ENCODE measurements at places on chromosomes 1 and 21.
A peak's percentile ranks its signal among the peaks of the same experiment; 100 is the strongest.

DNA sequence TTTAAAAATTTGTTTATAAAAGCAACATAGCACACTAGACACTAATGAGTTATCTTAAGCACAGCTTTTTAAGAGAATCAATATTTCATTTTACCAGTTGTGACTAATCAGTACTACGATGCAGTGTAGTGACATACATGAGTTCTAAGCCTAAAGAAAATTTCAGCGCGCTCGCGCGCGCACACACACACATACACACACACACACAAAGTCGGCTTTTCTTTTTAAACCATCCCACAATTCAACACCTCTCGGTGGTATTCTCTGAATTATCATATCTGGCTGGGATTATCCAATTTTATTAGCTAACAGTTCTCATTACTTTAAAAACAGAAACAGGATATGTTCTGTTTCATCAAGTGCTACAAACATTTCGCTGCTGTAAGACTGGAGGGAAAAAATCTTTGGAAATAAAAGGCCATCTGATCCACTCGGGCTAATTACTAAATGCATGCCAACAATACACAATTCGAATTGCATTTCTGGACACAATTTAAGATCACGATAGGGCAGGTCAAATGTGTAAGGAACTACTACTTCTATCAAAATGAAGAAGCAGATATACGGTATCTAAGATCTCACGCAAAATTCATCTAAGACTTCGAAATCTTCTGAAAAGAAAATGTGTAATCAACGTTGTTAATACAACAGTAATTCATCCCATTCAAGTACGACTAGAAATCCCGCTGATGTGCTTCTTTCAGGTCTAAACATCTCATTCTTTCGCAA, 1.2 kb downstream of the TUT4 start:
- DNase-seq = peak; percentile 50

GRCh38 chr1:169295425-169295824, 72.2 kb downstream of the NME7 start:
- no peak for DNase-seq

GRCh38 chr1:12172042-12172851, 5.5 kb downstream of the TNFRSF1B start:
- DNase-seq = peak; percentile 62

GRCh38 chr21:25636727-25637126, 2.3 kb upstream of the JAM2 start:
- no peak for DNase-seq

GRCh38 chr1:207062058-207062457, 9.0 kb downstream of the PFKFB2 start:
- DNase-seq = no peak

GRCh38 chr1:27940297-27940696, 5.5 kb downstream of the SMPDL3B start:
- DNase-seq = peak; percentile 81

GRCh38 chr1:180816132-180816531, 96.6 kb upstream of the KIAA1614 start:
- no peak for DNase-seq

GRCh38 chr1:209733409-209734192, 22.3 kb upstream of the TRAF3IP3 start:
- DNase-seq = no peak

DNA sequence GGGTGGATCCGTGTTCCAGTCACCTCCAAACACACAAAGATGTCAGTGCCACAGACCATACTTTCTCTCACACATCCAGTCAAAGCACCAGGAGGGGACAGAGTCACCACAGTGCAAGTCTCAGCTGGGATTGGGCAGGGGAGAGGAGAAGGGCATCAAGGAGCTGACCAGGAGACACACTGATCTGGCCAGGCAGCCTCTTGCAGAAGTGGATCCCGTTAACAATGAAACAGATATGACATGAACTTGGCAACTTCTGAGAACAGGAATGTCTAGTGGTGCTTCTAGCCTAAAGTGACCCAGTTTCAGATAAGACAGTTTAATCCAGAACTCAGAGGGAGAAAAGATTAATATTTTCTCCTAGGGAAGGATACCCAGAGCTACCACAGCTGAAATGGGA, 71.0 kb downstream of the HIVEP3 start:
- DNase-seq = no peak

- DNase-seq = peak; percentile 68
These were observed 106.0 kb downstream of the SLC45A1 start for GRCh38 chr1:8423692-8424538.
